Naive B cell (primary cell): ENCODE measurements at places on chromosomes 2 and 18. TPM values are rescaled to one million over a fixed set of nuclear protein-coding genes. Genes with fewer than 3 reads are reported as not detected.

STAT4 gene
- 2.3 TPM for polyA plus RNA-seq

PSMA8 gene
- polyA plus RNA-seq, result 2.8 TPM

FKBP1B gene
- 1.4 TPM for polyA plus RNA-seq

DHRS9 gene
- not detected for polyA plus RNA-seq

DNA sequence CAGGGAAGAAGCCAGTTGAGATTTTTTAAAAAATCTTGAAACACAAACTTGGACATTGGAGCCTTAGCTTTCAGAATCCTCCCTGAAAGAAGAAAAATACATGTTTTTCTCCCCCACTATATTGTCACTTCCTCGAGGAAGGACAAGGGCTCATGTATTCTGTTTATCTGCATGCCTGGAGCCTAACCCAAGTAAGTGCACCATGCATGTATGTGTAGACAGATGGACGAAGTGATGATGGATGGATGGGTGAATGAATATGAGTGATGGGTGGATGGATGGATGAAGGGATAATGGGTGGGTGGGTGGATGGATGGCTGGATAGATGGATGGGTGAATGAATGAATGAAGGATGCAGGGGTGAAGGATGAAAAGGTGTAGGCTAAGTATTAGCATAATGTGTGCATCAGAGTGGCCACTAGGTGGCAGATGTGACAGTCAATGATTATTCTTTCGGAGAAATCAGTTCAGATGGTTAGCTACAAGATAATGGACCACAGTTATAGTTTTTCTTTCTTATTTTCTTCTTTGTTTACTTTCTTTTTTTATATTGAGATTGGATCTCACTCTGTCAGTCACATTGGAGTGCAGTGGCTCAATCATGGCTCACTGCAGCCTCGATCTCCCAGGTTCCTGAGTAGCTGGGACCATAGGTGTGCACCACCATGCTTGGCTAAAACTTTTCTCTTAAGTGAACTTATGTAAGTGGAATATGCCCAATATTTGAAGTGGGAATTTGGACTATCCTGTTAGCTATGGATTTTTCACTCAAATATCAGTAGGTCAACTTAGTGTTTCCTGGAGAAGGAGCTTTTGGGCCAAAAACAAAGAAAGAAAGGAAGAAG is 18.5 kb upstream of the CCDC93 start:
- DNase-seq, result peak; percentile 38

GRCh38 chr2:98505311-98505808 is 60.7 kb downstream of the INPP4A start:
- no peak for DNase-seq

- DNase-seq, result no peak
Measured at GRCh38 chr2:33158482-33159003, 211.8 kb downstream of the LTBP1 start.

DNA sequence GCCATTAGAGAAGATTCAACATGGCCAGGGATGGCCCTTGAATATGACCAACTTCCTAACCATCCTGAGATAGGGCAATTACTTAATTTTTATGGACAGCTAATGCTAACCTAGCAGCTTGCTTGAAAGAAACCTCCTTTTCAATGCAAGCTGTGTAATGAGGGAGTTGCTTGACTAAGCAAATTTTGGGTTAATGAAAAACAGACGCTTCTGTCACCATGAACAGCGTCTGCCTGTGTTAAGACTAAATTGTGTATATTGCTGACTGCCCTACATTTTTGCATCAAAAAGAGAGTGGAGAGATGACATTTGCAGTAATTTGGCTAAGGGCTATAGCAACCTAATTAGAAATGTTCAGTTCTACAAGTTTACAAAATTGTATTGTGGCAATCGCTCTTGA is 319.2 kb upstream of the LRATD1 start:
- no peak for DNase-seq

- no peak for DNase-seq
Measured at GRCh38 chr18:47510831-47511230, 259.4 kb upstream of the SKOR2 start.
